ENCODE measurements at places on chromosomes 1 and 21.
A peak's percentile ranks its signal among the peaks of the same experiment; 100 is the strongest.

DNA sequence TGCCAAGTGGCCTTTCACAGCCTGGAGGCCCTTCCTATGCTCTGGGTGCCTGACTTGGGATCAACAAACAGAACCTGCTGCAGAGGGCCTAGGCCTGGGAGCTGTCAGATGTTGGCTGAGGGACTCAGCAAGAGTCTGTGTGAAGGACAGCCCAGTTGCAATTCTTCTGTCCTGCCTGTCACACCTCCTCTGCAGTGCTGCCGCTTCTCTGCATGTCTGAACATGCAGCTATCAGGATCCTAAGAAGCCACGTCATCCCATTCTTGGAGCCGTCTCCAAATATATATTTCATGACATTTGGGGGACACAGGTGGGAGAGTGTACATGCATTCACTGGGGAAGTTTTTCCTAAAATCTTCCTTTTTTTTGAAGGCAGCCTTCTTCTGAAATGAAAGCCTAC, 8.6 kb downstream of the FCAMR start:
- DNase-seq, result no peak

DNA sequence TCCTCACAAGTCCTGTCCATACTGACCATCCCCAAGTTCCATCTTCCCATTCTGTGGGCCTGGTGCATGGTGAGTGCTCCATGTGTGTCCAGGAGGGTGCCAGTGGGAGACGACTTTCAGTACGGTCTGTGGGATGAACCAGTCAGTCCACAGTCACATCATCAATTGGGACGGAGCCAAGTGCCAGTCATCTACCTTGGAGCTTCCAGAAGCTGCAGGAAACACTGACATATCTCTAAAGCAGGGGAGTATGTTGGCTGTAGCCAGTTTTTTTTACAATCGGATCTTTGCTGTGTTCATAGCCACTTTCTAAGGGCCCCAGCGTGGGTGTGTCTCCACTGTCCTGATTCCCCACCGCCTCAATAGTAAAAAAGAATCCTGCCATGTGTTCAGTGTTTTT, 13.6 kb upstream of the TRIM17 start:
- DNase-seq, result no peak

DNA sequence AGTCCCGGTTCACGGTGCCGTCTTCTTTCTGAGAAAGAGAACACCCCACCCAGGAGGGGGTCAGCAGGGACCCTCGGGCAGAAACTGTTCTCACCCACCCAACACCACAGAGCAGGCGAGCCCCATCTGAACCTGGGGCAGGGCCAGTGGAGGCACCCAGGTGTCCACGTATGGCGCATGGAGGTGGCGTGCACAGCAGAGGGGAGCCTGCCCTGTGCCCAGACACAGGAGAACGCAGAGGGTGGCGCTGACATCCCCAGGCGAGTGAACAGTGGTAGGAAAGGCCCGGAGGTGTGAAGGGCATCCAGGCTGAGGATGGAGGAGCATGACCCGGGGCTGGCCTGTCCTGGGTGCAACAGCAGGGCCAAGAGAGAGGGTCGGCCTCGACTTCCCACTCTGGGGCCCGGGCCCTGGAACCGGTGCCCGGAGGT, 91.1 kb downstream of the STUM start:
- no peak for DNase-seq

GRCh38 chr1:201450721-201451291, 18.2 kb downstream of the PHLDA3 start:
- DNase-seq, result peak; percentile 80
